T follicular helper cell (primary cell): ENCODE measurements at places on chromosomes 6 and 20.

- DNase-seq: no peak
These were observed 67.3 kb downstream of the ATP9A start for GRCh38 chr20:51700809-51701285.

DNA sequence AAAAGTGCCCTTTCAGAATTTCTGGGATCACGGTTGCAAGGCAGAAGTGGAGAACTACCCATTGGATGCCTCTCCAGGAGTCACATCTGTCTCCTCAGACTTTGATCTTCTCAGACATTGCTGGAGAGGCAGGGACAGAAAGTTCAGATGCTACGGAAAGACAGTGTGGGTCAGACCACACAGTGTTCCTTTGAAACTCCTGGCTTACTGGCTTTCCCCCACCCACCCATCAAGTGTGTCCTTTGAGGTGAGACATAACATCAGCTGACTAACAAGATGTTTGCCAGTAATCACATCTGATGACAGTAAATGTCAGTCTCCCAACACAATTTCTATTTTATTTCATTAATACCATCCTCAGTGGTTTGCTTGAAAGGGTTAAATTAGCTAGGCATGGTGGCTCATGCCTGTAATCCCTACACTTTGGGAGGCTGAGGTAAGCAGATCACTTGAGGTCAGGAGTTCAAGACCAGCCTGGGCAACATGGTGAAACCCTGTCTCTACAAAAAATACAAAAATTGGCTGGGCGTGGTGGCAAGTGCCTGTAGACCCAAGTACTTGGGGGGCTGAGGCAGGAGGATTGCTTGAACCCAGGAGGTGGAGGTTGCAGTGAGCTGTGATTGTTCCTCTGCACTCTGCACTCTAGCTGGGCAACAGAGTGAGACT is 67.2 kb upstream of the SNX9 start:
- no peak for DNase-seq

DNA sequence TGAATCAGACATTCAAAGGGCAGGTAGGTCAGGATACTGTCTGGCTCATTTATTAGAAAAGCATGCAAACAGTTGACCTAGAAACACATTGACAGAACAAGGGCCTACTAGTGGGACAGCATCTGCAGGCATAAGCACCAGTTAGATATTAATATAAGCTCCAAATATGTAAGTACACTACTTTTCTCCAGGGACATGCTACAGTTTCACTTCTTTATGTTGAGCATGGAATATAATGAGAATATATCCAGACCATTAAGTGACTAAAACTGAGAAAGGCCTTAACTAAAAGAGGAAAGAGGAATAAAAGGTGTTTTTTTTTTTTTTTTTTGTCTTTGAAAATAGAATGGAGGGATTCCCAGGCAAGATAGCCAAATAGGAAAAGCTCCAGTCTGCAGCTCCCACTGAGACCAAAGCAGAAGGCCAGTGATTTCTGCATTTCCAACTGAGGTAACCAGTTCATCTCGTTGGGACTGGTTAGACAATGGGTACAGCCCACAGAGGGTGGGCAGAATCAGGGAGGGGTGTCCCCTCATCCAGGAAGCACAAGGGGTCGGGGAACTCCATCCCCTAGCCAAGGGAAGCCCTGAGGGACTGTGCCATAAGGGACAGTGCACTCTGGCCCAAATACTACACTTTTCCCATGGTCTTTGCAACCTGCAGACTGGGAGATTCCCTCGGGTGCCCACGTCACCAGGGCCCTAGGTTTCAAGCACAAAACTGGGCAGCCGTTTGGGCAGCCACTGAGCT is 251.6 kb downstream of the PHF3 start:
- no peak for DNase-seq

GRCh38 chr6:123091091-123091895 is 95.3 kb downstream of the CLVS2 start:
- DNase-seq: no peak

DNA sequence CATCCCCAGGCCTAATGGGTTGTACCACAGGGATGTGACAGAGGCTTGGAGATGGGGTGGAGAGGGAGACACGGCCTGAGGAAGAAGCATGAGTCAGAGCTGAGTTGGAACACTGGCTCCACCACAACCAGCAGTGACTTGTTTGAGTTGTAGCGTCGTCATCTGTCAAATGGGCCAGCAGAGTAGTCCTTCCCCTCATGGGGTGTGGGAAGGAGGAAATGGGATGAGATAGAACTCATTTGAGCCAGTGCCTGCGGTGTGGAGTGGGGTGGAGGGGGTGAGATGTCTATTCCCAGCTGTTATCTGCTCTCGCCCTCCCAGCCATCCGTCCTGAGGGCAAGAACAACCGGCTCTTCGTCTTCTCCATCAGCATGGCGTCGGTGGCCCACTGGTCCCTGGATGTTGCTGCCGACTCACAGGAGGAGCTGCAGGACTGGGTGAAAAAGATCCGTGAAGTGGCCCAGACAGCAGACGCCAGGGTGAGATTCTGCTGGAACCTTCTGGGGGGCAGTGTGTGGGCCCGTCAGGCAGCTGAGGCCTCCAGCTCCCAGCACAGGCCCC is 32.5 kb downstream of the PLCG1 start:
- no peak for DNase-seq

- no peak for DNase-seq
These were observed 22.3 kb upstream of the CEP162 start for GRCh38 chr6:84249724-84250123.

- no peak for DNase-seq
These were observed 51.4 kb upstream of the EZR start for GRCh38 chr6:158870649-158870957.

- no peak for DNase-seq
These were observed 236.9 kb downstream of the EPM2A start for GRCh38 chr6:145498425-145498824.

GRCh38 chr6:11172501-11173327 is 59.8 kb downstream of the NEDD9 start:
- DNase-seq: peak; percentile 63

DNA sequence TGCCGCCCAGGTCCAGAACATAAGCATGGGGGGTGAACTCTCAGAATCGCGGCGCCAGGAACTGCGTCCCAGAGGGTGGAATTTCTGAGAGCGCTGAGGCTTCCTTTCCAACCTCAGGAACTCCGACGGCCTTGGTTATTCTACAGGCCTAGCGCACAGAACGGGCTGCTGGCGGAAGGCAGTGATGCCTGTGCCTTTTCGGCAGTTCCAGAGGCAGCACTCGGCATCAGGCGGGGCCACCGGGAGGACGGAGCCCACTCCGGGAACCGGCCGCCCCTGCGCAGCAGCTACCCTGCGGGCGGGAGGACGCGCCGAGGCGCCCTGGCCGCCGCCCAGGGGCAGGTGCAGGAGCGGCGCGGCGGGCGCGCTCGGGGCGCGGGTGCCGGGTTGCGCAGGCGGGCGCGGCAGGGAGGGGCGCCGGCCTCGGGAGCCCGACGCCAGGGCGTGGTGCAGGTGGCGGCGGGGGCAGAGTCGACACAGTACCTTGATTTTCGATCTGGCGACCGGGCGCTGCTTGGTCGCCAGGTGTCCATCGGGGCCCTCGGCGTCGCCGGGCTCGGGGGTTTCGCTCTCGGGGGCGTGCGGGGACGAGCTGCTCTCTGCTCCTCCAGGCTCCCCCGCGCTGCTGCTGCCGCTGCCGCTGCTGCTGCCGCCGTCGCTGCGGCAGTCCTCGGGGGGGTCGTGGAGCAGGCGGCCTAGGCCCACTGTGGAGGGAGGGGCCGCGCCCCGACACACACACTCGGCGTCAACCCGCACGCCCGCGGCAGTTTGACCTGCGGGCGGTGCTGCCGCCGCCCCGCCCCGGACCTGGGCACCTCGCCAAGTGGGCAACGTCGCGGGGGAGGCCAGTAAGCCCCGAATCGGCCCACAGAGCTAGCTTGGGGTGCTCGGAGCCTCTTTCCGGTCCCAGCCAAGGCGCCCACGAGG is 1.3 kb downstream of the OVOL2 start:
- DNase-seq: no peak

- DNase-seq: no peak
These were observed 270.8 kb downstream of the ARID1B start for GRCh38 chr6:157047951-157048350.

GRCh38 chr6:142845624-142846458 is 99.1 kb downstream of the HIVEP2 start:
- no peak for DNase-seq

DNA sequence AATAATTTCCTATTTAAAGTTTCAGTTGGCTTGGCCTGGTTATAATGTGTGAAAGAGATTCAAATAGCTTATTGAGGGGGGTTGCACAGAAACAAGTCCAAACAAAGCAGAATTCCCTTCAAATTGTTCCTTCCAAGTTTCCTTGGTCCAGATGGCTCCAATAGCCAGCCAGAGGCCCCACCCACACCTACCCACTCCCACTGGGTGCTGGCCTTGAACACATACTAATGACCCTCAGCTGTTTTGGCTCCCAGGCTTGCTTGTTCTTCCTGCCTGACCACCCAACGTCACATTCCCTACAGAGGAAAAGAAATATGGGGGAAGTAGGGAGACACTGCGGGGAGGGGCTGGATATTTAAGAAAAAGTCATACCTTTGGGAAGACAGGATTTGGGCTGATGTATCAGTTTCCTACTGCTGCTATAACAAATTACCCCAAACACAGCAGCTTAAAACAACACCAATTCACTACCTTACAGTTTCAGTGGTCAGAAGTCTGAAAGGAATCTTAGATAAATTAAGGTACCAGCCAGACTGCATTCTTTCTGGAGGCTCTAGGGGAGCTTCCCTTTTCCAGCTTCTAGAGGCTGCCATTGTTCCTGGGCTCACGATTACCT is 95.7 kb downstream of the COL21A1 start:
- no peak for DNase-seq

- no peak for DNase-seq
These were observed 114.4 kb downstream of the SLC23A2 start for GRCh38 chr20:4886771-4887527.

- no peak for DNase-seq
These were observed 201.5 kb downstream of the DTNBP1 start for GRCh38 chr6:15461127-15461944.

GRCh38 chr20:24489631-24490260 is 20.3 kb downstream of the SYNDIG1 start:
- no peak for DNase-seq

- no peak for DNase-seq
These were observed 869.7 kb downstream of the PHF3 start for GRCh38 chr6:64505312-64505711.

DNA sequence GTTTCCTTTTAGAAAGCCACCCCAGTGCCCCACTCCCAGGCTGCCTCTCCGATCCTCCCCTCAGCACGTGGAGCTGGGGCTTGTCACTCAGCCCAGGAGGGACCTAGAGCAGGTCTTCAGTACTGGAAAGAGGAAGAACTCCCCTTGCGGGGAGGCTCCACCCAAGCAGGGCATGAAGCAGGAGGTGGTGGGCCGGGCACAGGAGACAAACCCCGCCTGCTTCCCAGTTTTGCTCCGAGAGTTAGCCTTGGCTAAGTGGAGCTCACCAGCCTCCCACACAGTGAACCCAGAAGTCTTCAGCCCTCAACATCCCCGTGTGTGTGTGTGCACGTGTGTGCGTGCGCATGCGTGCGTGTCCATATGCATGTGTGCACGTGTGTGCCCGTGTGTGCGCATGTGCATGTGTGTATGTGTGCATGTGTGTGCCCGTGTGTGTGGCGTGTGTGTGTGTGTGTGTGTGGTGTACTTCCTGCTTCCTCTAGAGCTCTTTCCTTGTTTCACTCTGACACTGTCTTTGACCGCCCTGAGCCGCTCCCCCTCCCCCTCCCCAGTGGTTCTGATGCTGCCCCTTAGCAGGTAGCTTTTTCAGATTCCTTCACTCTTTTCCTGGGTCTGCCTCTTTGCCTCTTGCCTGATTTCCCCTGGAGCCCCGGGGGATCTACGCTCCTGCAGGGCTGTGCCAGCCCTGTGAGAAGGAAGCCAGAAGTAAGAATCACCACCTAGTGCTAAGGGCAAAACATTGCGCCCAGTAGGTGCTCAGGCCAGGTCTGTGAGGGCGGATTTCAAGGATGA is 239.8 kb downstream of the CDC5L start:
- DNase-seq: no peak

- no peak for DNase-seq
These were observed 45.7 kb upstream of the TINAG start for GRCh38 chr6:54262499-54262898.

GRCh38 chr6:26199773-26200764 is 112.8 kb downstream of the HFE start:
- no peak for DNase-seq

DNA sequence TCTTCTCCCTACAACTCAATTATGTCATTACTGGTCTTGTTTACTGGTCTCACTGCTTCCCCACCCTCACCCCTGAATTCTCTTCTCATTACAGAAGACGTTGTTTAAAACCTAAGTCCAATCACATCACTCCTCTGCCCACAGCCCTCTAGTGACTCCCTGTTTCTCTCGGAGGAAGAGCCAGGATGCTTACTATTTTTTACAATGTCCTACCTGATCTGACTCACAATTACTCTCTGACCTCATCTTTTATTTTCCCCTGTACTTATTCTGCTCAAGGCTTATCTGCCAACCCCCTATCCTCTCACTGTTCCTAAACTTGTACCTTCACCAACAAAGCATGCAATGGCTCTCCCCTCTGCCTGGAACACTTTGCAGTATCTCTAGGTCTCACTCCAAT is 400.4 kb upstream of the PTCHD4 start:
- no peak for DNase-seq

DNA sequence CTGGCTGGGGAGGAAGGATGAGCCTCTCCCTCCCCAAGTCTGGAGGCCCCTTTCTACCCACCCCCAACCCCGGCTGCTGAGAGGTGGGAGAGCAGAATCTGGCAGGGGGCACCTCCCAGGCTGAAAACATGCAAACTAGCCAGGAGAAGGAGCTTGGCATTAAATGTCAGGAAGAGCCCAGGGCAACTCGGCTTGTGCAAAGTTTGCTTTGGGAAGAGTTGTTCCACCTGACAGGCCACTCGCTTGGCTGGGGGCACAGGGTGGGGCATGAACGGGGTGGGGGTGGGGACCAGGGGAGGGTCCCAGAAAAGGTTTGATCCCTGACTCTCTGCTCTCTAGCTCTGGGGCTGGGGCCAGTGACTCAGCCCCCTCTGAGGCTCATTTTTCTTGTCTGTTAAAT is 3.0 kb downstream of the SPDEF start:
- no peak for DNase-seq

DNA sequence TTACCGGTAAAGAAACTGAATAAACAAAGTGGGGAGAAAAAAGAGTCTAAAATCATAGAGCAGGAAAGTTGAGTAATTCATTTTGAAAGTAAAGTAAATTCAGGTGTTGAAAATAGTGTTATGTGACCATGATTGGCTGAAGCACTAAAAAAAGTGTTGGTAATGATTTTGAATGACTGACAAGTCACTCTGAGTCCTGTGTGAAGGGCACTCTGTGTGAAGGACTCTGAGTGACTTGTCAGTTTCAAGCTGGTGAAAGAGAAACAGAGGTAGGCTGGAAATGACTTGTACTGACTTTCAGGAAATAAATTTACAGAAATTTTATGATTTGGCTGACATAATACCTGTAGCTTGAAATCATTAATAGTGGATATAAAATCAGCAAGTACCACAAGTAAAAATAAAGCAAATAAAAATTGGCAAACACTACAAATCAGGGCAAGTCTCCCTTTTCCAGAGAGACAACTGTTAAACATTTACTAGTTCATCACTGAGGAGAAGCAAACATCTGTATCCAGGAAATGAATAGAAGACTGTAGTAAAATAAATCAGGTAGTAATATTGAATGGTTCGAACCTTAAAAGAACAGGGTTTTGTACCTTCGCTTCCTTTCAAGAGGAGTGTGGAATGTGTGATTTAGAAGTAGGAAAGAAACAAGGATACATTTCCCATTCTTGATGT is 630.6 kb downstream of the GRIK2 start:
- DNase-seq: no peak

GRCh38 chr6:83609248-83609647 is 96.9 kb downstream of the PRSS35 start:
- DNase-seq: no peak

- no peak for DNase-seq
These were observed 516.5 kb downstream of the PRKN start for GRCh38 chr6:162211022-162211421.

- no peak for DNase-seq
These were observed 2.3 kb upstream of the TGM2 start for GRCh38 chr20:38167328-38167850.
